ENCODE measurements at places on chromosomes 13 and 19. TPM values are rescaled to one million over a fixed set of nuclear protein-coding genes. Genes with fewer than 3 reads are reported as not detected.

The CYP2F1 gene
- not detected for total RNA-seq

The MCEMP1 gene
- not detected for total RNA-seq

The LATS2 gene
- total RNA-seq = 2.0 TPM

The AMER2 gene
- 129 TPM for total RNA-seq

The ATCAY gene
- total RNA-seq = 85.8 TPM

The ATXN8OS gene
- 1.2 TPM for total RNA-seq

The ZNF528 gene
- 48.9 TPM for total RNA-seq

The SIGLECL1 gene
- total RNA-seq = not detected

The TTC9B gene
- 32.0 TPM for total RNA-seq

Data from temporal lobe (tissue), 4 donors.